Tibial artery (tissue), 4 donors: ENCODE measurements at places on chromosomes 12 and 14.

GRCh38 chr12:57611827-57612710 is 834 bp downstream of the ARHGEF25 start:
- peak; percentile 29 for DNase-seq

GRCh38 chr12:99810718-99811593 is 163.4 kb downstream of the GARIN6 start:
- DNase-seq = no peak

- DNase-seq = no peak
Observed at GRCh38 chr12:114152890-114153289, 186.8 kb upstream of the RBM19 start.

GRCh38 chr12:47054659-47055058 is 24.8 kb upstream of the PCED1B start:
- DNase-seq = no peak

DNA sequence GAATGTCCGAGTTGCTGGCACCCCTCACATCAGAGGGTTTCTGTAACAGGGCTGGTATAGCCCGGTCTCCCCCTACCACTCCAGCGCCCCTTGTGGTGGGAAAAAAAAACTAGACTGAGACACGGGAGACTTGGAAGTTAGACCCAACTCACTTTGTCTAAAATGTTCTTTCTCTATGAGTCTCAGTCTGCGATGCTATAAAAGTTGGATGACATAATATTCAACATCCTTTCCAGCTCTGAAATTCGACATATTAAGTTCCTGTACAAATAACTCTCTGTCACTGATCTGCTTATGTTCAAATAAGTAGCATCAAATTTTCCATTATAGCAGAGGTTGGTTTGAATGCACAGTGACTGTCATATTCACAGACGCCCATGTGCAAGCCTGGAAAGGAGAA is 25.7 kb upstream of the TC2N start:
- DNase-seq = no peak

DNA sequence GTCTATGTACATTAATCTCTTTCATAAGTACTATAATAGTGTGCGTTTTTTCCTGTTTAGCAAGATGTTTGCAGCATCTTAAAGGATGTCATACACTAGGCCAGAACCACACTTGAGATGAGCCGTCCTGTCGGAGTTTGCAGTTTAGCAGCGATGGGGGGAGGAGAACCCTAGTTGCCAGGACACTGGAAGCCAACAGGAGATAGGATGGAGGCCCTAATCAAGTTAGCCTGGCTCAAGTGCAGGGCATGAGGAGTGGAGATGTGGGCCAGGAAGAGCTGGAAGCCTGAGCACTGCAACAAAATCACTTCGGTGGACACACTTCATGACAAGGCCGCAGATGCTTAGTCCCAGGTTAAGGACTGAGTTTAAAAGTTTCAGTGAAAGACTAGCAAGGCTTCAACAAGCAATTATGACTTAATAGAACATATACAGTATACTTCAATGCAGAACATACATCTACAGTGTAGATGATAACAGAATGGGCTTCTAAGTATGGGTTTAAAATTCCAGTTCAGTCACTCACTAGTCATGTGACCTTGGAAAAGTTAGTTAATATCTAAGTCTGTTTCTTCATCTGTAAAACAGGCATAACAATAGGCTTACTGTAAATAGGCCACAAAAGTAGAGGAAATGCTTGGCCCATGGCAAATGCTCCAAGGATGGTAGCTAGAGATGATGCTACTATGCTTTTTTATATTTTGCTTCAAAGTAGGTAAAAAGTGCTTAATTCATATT is 77.1 kb downstream of the PTPN21 start:
- DNase-seq = no peak

DNA sequence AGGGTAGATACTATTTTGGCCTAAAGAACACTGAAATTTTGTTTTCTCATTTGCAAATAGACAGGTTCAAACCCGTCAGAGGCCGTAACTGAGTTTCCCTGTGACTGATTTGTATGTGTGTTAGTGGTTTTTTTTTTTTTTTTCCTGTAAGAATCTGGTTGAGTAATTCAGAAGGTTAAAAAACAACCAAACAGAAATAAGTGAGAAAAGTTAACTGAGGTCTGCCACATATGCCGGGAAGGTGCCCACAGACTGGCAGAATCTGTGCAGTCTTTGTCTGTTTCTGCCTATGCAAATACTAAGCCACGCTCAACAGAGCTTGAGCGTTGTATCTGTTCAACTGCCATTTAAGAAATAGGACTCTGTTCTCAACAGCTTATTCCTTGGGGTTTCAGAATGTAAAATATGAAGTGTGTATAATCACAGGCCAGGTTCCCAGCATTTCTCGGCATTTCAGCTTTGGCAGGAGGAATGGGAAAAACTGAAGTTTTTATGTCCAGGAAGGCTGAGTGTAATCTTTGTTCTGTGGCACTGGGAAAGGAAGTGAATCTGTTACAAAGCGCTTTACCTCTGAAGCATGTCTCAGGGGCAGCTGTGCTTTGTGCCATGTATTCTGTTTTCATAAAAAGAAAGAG is 181.9 kb downstream of the PRKCH start:
- DNase-seq = no peak

DNA sequence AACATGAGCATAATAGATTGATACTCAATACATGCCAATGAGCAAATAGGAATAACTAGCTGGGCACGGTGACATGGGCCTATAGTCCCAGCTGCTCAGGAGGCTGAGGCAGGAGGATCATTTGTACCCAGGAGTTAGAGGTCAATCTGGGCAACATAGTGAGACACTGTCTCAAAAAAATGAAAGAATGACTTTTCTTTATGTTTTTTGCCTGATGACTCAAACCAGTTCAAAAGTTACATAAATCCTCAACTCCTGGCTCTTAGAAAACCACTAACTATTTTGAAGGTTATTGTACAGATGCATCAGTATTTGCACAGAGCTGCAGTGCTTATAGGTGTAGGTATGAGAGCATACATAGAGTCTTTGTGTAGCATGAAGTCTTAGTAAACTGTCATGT is 219.2 kb upstream of the RGS6 start:
- DNase-seq = no peak

DNA sequence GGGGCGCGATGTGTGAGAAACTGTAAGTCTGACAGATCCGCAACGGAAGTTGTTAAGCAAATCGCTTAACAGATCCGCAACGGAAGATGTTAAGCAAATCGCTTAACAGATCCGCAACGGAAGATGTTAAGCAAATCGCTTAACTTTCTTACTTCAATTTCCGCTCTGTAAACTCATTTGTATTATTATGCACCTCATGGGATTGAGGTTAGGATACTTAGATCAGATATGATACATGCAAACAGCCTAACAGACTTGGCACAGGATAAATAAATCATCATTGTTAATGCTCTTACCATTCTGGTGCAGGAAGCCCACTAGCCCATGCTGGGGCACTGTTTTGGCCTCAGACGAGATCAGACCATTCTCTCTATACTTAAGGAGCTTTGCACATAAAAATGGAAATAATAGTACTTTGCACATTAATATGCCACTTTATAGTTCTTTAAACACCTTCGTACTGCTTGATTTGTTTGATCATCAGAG is 399 bp downstream of the NCAPD2 start:
- no peak for DNase-seq

DNA sequence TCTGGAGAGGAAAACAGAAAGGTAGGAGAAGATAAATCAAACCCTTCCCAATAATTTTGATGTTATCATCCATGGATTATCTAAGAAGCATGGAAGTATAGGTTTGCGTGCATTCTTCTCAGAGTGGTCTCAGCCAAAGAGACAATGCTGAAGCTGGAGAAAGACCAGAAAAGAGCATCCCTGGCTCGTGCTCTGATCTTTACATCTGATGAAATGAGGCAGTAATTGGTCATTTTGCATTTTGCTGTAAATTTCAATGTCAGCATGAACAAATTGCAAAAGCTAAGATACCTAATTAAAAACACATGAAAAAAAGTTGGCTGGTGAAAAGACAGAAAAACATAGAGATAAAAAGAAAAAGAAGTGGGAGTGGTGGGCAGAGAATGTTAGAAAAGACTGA is 252.4 kb downstream of the ITPR2 start:
- no peak for DNase-seq

DNA sequence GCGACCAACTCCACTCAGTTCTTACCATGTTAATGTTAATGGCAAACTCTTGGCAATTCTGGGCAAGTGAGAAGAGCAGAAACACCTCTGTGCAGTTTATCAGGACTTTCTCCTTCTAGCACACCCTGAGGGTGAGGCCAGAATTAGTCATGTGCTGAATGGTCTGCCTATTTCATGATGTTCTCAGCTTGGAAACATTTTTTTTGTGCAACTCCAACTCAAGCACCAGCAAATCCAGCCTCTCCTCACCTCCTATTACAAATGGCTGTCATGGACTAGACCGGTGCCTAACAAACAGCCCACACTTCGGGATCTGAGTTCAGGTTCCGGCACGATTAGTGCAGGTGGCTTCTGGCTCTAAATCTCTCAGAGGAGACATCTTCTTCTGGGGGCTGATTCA is 246.0 kb downstream of the ZFP36L1 start:
- DNase-seq = no peak

GRCh38 chr12:63911341-63911740 is 66.8 kb downstream of the SRGAP1 start:
- no peak for DNase-seq

- no peak for DNase-seq
Observed at GRCh38 chr14:70116278-70116677, 72.5 kb downstream of the SLC8A3 start.

DNA sequence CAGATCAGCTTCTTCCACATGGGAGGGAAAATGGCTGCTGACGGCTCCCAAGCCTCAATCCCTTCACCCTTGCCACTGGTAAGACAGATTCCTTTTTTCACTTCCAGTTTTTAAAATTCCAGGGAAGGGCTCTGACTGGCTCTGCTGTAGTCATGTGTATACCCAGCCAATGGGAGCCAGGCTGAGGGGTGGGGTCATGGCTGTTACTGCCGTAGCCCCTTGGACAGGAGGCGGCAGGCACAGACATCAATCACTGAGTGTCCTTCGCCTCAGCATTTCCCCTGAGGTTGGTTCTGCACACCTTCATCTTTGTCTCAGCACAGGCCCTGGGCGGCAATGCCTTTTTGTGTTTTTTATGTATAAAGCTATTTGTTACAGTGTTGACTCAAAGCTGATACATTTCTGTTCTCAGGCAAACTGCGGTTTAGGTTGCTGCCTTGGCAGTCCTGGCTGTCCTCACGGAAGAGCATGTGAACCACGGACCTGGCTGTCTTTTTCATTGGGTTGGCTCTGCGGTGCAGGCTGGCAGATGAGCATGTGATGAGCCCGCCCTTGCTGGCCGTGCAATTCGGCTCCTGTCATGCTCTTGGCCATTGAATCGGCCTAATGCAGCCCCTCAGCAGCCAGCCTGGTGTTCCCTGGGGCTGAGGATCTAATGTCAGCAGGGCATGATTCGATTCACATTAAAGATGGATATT is 74.3 kb downstream of the PPM1A start:
- no peak for DNase-seq

- peak; percentile 95 for DNase-seq
Observed at GRCh38 chr14:99755629-99756603, 37.3 kb upstream of the EML1 start.

DNA sequence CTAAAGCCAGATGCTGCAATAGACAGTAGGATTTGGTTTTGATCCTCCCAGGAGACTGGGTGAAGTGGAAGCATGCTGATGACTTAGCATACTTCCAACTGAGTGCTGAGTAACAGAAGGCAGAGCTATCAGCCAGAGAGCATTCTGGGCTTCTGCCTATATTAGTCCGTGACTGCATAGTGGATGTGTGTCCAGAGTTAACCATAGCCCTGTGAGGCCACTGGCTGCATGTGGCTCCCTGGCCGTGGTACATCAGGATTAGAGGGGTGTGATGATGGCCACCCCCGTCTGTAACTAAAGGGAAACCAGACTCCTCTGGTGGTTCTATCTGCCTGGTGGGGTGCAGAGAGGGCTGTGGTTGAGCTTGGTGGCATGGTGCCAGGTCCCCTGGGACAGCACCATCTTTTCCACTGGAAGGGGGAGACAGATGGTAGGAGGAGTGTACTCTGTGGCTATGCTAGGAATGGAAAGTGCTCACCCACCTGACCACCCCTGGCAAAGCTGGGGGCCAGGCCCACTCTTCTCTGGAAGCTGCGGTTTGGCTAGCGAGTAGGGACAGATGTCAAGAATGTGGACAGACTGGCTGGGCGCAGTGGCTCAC is 27.4 kb downstream of the ABCD4 start:
- DNase-seq = no peak

DNA sequence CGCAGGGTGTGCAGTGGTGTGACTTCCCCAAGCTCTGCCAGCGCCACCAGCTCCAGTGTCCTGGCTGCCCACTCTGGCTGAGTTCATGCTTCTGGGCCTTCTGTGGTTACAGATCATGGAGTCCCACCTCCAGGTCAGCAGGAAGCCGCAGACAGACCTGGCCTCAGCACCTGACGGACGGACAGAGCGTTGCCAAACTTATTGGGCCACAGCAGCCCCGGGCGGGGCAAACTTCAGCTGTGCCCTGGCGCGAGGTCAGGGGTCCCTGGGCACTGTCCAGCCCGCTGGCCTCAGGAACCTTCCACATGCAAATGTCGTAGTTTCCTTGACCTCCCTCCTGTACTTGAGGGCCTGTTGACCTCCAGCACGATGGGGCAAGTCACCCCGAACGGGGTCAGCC is 11.2 kb downstream of the GPR132 start:
- DNase-seq = no peak

DNA sequence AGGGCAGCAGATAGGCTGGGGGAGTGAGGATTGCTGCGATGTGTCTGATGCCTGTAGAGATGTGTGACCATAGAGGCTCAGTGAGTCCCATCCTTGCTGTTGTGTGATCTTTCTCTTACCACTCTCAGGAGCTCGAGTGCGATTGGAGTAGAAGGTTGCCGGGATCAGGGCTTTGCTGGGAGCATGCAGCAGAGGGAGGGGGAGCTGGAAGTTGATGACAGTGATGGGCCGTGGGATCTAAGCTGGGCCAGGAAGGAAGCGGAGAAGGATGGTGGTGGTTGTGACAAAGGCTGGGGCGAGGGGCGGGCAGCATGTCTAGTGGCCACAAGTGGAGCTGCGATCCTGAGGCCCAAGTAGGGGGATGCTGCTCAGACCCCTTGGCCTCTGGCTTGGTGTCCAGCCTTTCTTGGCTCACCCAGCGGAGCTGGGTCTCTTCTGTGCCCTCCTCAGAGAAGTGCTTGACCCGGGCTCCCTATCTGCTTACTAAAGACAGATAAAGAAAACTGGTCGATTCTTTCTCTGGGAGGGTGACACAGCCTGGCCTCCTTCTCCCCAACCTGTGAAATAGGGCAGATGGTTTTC is 66.2 kb downstream of the PRMT8 start:
- DNase-seq = no peak

GRCh38 chr12:21849878-21850277 is 75.4 kb upstream of the KCNJ8 start:
- no peak for DNase-seq

DNA sequence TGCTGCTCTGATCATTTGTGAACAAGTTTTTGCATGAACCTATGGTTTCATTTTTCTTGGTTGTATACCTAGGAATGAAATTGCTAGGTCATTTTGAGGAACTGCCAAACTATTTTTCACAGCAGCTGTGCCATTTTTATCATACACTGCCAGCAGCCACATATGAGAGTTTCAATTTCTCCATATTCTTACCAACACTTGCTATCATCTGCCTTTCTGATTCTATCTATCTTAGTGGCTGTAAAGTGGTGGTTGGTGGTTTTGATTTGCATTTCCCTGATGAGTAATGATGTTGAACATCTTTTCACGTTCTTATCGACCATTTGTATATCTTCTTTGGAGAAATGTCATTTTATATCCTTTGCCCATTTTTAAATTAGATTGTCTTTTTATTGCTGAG is 146.1 kb downstream of the C12orf75 start:
- no peak for DNase-seq

GRCh38 chr14:35361141-35361480 is 43.4 kb downstream of the NFKBIA start:
- DNase-seq = no peak

GRCh38 chr14:87141801-87142200 is 851.2 kb downstream of the GALC start:
- no peak for DNase-seq
